ENCODE measurements at places on chromosomes 6 and 20. TPM values are rescaled to one million over a fixed set of nuclear protein-coding genes. Genes with fewer than 3 reads are reported as not detected.

DNA sequence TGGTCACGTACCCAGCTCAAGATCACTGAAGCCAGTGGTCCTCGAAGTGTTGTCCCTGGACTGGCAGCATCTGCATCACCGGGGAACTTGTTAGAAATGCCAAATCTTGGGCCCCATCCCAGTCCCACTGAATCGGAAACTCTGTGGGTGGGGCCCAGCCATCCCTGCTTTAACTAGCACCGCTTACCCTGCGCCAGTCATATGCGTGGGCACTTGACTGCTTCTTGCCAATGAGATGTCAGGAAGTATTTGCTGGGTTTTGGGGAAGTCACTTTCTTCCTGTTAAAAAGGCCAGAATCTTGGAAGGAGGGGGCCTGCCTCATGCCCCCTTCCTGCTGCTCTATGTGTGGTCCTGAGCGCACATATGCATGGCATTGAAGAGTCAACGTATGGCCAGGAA, 11.7 kb upstream of the SULF2 start:
- DNase-seq = no peak

DNA sequence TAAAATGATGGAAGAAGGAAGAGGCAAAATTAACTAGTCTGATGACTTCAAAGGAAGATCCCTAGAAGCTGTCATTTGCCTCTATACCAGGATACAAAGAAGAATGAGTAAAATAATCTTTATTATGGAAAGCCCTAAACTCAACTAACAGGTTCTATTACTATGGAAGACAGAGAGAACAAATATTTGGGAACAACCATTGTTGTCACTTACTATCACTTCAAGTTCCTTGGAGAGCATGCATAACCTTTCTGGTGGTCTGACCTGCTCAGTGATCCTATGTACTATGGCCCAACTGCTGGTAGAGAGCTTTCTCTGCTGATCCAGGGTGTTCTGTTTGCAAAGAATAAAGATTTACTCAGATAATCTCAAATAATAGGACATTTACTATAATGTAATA, 62.8 kb upstream of the TASP1 start:
- no peak for DNase-seq

GRCh38 chr6:136477548-136477947, 72.7 kb downstream of the MAP7 start:
- no peak for DNase-seq

- no peak for DNase-seq
These were observed 189.4 kb upstream of the ARID1B start for GRCh38 chr6:156587751-156588301.

GRCh38 chr6:162690158-162690557, 37.4 kb downstream of the PRKN start:
- DNase-seq = no peak

DNA sequence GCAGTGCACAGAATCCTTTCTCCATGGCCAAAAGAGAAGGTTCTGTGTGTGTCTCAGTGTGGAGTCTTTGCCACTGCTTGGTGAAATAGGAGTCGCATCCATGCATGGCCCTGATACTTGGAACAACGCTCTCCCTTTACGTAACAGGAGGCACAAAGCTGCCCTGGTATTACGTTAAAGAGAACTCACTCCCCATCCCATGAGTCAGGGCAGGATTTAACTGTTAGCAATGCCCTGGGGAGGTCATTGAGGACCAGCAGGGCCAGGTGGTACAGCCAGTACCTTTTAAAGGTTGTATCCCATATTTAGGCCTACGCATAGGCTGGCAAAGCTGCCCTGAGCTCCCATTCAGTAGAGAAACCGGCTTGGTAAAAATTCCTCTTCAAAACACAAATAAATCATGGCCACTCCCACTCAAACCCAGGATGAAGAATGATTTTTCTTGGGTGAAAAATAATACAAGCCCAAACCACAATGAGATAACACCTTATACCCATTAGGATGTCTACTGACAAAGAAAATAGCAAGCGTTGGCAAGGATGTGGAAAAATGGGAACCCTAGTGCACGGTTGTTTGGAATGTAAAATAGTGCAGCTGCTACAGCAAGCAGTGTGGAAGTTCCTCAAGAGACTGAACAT, 37.1 kb downstream of the MYLK4 start:
- no peak for DNase-seq

DNA sequence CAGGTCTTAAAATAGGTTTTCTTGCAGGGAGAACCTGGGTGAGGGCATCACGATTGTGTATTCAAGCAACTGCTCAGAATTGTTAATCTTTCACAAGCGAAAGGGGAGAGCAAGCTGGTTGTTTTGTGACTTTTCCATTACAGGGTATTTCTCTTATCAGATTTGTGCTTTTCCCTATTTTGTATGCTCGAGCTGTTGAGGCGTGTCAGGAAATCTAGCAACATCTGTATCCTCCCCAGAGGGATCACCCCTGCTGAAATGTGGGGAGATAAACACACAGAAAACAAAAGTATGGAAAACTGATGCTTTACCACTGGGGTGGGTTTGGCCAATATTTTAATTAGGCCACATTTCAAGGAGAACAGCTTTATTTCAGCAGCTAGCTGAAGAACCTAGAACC, 187.0 kb downstream of the DTNBP1 start:
- DNase-seq = no peak

- no peak for DNase-seq
These were observed 176.0 kb downstream of the SASH1 start for GRCh38 chr6:148518511-148519156.

DNA sequence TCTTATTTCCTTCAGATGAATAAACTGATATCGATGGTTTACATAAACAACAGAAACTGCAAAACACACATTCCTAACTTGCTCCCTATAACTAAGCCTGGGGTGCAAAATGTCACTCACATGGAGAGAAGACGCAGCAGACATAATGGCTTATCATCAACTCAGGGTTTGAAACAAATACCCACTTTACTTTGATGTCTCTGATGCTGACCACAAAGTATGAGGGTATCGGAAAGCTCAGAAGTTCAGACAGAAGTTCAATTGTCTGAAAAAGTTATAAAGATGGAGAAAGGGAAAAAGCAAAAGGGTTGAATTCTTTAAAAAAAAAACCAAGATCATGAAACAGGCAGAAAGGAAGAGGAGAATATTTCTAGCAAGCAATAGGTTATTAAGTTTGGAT, 102.7 kb downstream of the FOXC1 start:
- no peak for DNase-seq

- DNase-seq = no peak
These were observed 87.4 kb downstream of the NOL4L start for GRCh38 chr20:32497589-32498224.

GRCh38 chr20:39111359-39112177, 149.4 kb downstream of the DHX35 start:
- no peak for DNase-seq

DNA sequence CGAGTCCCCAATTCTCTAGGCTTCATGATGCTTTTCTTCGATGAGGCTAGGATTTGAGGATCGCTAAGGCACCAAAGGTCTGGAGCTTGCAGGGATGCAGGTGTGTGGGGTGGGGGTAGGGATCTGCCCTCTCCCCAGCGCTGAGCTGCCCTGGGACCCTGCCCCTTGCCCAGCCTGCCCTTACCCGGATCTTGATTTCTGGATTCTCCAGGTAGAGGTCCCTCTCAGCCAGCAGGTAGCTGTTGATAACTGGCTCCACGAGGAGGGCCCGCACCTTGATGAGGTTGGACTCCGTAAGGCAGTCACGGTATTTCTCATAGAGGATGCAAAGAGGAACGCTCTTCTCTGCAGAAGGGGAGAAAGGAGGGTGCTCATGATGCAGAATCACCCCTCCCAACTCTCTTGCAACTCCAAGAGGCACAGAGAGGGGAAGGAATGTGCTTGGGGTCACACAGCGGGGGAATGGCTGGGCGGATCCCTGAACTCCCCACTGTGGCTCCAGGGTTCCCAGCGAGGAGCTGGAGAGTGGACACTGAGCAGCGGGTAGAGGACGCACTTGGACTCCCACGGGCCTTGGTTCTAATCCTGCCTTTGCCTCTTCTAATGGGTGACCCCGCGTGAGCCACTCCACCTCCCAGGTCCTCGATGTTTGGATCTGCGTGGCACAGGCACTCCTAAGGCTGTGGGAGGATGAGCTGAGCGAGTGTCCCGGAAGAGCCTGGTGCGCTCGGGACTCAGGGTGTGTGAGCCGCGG, 32.7 kb downstream of the TGM2 start:
- DNase-seq = no peak

GRCh38 chr6:35483490-35483889, 13.4 kb downstream of the TEAD3 start:
- no peak for DNase-seq

- no peak for DNase-seq
These were observed 328.6 kb upstream of the PLCB4 start for GRCh38 chr20:8740265-8740664.

DNA sequence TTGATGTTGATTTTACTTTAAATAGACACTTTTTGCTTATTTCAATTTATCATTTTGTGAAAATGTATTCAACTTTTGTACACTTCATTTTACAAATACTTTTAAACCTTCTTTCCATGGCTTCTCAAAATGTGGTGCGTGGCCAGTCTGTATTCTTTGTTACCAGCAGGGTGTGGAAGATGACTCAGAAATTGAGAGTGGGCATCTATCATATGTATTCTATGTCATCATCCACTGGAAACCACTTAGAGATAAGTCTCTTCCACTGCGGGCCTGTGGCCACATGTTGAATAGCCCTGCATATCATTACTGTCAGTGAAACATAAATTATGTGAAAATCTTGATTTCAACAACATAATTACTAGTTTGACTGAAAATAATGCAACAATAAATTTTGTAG, 52.6 kb upstream of the MC3R start:
- DNase-seq = no peak

RSPO3 gene
- total RNA-seq = not detected

ABHD16B gene
- total RNA-seq = not detected

WFDC12 gene
- not detected for total RNA-seq

TCF21 gene
- 34.1 TPM for total RNA-seq

AK9 gene
- 9.2 TPM for total RNA-seq

NCOA6 gene
- 29.7 TPM for total RNA-seq

NQO2 gene
- 34.5 TPM for total RNA-seq

Data from ovary (tissue), 10 donors.